Panc1 (cell line): ENCODE measurements at places on chromosomes 6 and 20.

DNA sequence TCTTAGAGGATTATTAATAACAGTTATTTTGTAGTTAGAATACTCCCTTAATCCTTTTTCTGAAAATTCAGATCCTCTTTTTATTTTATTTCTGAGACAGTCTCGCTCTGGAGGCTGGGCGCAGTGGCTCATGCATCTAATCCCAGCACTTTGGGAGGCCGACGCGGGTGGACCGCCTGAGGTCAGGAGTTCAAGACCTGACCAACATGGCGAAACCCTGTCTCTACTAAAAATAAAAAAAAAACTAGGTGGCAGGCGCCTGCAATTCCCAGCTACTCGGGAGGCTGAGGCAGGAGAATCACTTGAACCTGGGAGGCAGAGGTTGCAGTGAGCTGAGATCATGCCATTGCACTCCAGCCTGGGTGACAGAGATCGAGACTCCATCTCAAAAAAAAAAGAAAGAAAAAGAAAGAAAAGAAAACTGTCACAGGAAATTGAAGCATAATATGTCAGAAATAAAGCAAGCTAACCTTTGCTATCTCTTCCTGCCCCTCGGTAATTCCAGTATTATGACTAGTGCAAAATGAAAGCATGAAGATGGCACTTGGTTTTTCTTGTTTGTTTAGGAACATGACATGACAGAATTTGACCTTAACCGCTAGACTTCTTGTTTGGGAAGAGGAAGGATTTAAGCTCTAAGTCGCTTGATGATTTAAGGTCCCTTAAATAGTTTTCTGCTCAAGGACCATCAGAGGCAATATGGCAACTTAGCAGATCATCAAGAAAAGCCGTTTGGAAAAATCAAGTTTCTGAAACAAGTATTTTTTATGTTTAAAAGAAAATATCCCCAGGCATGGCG is 1.8 kb upstream of the RBM39 start:
- DNase-seq, result no peak

DNA sequence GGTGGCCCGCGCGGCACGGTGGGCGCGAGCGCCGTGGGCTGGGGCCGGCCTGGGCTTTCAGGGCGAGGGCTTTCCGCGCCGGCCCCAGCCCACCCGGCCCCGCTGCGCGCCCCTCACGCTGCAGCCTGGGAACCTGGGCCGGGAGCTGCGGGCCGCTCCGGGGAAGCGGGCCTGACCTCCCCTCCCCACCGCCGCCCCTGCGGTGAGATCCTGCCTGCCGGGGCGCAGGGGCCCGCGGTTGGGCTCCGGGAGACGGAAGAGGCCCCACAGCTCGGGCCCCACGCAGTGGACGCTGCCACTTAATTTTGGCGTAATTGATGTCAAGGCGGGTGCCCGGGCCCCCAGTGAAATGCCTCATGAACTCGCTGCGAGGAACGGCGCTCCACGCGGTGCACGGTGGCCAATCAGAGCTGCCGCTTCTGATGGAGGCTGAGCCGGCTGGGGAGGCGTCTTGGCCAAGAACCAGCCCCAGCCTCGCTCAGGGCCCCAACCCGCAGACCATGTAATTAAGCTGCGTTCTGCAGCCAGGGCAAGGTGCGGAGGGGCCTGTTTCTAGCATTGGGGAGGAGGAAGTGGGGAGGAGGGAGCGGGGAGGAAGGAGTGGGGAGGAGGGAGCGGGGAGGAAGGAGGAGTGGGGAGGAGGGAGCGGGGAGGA is 96.1 kb upstream of the BHLHE23 start:
- no peak for DNase-seq

DNA sequence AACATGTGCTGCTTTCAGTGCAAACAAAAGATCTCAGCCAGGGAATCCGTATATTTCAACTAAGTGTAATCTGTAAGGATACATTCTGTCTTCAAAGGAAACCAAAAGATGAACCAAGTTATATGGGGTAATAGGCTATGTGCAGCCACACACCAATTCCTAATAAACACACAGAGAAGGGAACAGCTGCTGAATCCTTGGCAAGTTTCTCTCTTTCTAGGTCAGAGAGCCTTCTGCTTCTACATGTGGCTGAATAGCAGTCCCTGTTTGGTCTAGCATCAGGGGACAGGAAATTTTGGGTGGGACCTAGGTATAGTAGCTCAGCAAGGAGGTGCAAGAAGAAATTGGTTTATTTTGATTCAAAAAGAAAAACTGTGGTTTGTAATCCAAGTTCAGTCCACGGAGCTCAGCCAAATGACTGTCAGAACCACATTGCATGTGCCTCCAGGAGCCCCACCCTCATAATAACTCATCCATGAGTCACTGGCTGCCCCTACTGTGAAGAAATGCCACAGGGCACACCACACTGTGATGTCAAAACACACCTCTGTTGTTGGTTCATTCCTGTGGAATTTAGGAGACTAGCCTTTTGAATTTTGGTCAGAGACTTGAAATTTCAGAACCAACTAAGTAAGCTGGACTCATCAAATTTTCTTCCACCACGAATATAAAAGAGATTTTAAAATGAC is 21.1 kb downstream of the SPTLC3 start:
- DNase-seq, result peak; percentile 55

GRCh38 chr20:24350923-24351368 is 118.5 kb upstream of the SYNDIG1 start:
- DNase-seq, result no peak

GRCh38 chr20:62804627-62805154 is at the start of gene OGFR:
OGFR (plus strand) TSS chr20:62804835; CDS start chr20:62804860, 25 bp downstream.
- DNase-seq, result no peak

DNA sequence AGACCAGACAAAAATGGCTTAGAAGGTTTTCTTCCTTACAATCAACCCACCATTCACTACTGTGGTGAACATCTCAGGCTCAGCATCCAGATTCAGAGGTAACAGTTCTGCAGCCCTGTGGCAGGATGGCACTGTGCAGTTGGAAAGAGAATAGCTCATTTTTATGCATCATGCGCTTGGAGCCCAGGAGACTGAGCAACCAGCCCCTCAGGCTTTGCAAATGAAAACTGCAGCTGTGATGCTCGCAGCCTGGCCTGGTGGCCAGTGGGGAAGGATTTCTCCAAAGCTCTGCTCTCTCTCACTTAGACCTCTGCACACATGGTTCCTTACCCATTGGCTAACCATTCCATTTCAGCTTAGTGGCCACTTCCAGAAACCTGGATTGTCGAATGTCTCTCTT is 45.8 kb downstream of the GABRR2 start:
- DNase-seq, result no peak

DNA sequence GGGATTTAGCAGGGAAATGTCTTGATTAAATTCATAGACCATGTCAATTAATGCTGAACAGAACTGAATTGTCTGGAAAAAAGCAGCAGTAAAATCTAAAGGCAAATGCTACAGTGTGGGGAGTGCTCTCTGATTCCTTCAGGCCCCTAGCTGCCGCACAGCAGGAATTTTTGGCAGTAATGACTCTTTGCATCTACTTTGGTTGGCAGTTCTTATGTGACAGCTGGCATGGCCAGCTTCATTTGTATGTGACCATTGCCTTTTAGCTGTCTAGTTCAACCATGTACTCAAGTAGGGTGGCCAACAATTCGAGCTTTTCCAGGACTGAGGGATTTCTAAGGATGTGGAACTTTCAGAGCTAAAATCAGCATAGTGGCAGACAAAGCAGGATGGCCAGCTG is 499.1 kb upstream of the MAN1A1 start:
- no peak for DNase-seq

DNA sequence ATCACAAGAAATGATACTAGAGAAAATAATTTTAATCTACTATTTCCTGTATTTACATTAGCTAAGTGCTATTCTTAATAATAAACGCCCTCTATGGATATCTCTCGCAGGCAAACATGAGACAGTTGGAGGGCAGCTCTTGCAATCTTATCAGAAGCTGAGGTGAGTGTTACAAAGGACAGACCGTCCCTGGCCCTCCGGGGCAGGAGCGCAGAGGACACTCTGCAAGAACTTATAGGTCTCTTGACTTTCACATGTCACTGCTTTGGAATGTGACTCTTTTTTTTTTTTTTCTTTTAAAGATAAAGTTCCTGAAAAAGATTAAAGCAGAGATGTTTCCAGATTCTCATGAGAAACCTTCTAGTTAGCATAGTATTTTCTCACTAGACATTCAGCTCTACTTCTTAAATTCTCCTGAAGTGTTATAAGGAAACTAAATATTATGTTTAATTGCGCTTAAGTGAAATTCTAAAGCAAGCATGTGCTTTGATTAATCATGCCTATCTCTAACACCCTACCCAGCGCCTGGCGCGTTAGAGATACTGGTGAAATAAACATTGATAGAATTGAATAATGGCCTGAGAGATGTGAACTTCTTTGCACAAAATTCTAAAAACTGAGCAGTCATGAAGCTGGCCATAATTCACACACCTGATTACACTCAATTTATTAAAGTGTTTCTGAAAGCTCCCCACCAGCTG is 57.4 kb downstream of the SYTL3 start:
- DNase-seq, result no peak

- no peak for DNase-seq
These were observed 243.8 kb downstream of the CDH26 start for GRCh38 chr20:60202046-60202445.

DNA sequence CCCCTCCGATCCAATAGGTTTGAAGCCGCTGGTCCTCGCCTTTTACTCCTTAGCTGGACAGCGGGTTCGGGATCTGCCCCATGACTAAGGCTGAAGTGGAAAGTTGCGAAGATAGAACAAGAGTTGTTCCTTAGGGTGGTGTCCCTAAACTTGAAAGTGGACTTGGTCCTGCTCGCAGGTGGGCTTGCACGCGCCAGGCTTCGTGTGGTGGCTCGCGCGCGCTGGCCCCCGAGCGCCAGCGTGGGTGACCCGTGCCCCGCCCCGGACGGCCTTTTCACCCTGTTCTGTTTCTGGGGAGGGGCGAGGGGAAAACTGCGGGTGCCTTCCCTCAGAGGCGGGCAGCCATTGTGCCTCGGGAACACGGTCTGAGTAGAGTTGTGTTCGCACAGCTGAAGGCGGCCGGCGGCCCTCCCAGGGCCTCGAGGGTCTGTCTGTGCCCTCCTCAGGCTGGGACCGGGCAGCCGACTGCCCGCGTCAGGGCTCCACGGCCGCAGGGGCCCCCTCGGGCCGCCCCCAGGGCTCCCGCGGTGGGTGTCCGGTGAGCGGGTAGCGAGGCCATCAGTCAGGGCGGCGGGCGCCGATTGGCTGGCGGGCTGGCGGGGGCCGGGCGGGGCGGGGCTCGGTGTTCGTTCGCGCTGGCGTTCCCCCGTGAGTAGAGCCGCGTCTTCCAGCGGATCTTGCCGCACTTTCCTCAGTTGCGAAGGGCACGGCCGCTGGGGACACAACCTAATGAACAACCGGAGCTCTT is 33.0 kb downstream of the RREB1 start:
- DNase-seq, result no peak

GRCh38 chr6:111124406-111124805 is 37.1 kb downstream of the SLC16A10 start:
- DNase-seq, result no peak

- DNase-seq, result peak; percentile 89
These were observed 105.5 kb downstream of the AGPAT4 start for GRCh38 chr6:161168281-161168891.

DNA sequence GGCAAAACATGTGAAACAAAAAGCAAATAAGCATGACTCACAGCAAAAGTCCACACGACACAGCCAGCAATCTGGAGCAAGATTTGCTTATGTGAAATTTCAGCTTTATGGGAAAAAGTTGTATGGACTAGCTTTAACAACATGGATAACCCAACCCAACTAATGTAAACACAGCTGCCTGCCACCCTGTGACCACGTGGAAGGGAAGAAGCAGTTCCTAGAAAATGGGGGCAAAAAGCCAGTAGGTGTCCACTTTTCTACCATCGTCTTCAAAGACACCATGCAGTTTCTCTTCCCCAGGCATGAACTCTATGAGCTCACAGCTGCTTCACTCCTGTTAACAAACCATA is 425.4 kb upstream of the RNF217 start:
- peak; percentile 88 for DNase-seq

- no peak for DNase-seq
These were observed 30.0 kb downstream of the MYH7B start for GRCh38 chr20:34985461-34986310.

DNA sequence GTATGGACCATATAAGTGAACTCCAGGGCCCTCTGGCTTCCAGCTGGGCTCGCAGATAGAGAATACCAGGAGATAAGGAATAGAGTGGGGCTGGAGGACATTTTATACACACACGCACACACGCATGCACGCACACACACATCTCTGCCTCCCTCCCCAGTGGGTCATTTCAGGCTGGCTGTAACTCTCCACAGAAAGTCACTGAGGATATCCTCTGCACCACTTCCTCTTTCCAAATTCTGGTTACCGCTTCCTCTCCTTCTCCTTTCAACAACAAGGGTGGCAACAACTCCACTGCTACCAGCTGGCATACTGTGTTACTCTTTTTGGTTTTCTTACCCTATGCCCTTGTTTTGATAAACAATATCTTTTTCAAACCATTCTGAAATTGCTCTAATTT is 280.2 kb downstream of the COL12A1 start:
- DNase-seq, result no peak

DNA sequence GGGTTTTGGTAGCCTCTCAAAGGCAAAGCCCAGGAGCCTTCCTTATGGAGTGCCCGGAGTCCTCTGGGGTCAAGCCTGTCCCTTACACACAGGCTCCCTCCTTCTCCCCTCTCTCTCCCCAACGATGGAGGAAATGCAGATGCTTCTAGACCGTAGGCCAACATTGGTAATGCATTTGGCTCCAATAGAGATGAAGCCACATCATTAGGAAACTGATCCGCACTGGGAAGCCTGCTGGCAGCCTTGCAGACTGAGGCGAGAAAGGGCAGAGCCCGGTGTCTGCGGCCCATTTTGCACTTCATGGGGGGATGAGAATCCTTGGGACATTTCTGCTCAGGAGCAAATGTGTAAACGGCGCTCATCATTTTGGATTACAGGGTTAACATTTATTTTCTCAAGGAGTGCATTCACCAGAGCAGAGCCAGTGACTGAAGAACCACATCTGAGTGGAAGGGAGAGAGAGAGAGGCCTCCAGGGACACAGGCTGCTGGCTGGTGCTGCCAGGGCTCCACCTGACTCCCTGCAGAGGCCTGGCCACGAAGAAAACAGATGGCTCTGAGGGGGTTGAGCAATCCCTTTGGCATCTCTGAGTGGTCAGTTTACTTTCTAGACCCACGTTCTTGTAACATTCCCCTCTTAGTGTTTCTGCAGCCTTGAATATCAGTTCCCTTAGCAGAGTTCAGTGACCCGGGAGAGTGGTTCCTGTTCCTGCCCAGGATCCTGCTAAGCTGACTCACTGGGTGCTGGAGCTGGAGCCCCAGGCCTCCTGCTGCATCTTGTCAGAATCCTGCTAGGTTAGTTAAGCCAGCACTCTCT is 4.4 kb upstream of the CST3 start:
- no peak for DNase-seq

- no peak for DNase-seq
These were observed 2.5 kb downstream of the IYD start for GRCh38 chr6:150371356-150371755.

GRCh38 chr6:4084444-4085331 is 5.8 kb upstream of the FAM217A start:
- DNase-seq, result no peak
